ENCODE measurements at places on chromosomes 12 and 14.

DNA sequence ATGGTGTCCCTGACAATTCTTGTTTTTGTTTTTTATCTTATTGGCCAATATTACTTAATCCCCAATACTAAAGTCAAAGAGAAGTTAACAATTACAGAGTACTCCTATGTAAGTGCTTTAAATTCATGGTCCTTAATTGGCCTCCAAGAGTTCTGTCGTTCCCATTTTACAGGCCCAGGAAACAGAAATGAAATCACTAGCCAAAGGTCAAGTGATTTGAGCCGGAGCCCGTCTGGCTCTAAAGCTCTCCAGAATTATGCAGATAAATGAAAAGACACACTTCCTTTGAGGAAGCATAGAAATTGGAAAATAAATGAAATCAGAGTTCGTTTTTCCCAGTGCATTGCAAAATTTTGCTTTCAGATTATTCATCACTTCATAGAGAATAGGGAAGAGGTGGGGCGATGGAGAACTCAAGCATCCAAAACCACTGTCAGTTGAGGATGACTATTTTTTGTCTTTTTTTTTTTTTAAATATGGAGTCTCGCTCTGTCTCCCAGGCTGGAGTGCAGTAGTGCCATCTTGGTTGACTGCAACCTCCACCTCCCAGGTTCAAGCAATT is 78.5 kb downstream of the MAP1LC3B2 start:
- no peak for DNase-seq

GRCh38 chr12:92991134-92991533 is 62.0 kb upstream of the EEA1 start:
- DNase-seq: no peak

GRCh38 chr14:99215277-99215676 is 56.7 kb downstream of the BCL11B start:
- no peak for DNase-seq

DNA sequence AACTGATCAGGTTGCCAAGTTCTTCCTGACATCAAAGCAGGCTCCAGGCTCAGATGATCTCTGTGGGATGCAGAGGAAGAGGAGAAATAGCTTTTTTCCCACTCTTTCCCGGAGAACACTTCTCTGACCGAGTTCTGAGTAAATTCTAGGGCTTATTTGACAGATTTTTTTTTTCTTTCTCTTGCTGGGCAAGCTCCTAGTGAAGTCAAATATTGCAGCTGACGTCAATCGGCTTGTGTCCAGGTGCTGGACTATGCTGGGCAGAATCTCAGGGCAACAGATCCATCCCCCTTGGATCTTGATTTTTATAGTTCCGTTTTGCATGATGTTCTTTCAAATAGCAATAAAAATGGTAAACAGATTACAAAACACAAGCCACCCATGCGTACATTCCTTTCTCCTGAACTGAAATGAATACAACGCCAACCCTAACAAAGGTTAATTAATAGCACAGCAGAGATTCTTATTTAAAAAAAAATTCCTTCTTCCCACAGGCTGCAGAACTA is 182.2 kb downstream of the NOVA1 start:
- no peak for DNase-seq

DNA sequence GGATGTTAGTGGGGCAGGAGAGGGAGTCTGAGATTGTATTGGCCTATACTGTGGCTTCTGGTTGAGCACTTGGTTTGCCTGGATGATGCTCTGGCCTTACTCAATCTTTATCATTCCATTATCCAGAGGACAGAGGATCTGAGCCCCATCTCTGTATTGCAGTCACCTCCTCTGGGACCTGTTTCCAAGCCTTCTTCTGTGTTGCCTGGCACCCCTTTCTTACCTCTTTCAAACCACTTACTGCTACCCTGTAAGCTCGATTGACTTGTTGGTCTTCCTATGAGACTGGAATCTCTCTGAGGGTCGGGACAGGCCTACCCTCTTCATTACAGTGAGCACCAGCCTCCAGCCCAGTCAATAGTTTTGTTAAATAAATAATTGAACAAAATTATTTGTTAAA is 3.0 kb upstream of the FOS start:
- DNase-seq: no peak

DNA sequence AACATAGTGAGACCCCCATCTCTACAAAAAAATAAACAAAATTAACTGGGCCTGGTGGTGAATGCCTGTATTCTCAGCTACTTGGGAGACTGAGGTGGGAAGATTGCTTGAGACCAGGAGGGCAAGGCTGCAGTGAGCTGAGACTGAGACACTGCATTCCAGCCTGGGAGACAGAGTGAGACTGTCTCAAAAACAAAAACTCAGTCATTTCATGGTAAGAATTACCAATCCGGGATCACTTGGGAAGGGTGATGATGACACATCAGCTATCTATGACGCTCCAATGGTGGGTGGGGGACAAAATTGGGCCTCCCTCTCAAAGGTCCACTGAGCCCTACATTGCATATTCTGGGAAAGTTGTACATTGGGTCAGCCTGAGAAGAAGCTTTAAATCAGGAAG is 47.7 kb downstream of the SERPINA3 start:
- no peak for DNase-seq

- no peak for DNase-seq
Observed at GRCh38 chr12:96399120-96399918, 920 bp downstream of the CDK17 start.

DNA sequence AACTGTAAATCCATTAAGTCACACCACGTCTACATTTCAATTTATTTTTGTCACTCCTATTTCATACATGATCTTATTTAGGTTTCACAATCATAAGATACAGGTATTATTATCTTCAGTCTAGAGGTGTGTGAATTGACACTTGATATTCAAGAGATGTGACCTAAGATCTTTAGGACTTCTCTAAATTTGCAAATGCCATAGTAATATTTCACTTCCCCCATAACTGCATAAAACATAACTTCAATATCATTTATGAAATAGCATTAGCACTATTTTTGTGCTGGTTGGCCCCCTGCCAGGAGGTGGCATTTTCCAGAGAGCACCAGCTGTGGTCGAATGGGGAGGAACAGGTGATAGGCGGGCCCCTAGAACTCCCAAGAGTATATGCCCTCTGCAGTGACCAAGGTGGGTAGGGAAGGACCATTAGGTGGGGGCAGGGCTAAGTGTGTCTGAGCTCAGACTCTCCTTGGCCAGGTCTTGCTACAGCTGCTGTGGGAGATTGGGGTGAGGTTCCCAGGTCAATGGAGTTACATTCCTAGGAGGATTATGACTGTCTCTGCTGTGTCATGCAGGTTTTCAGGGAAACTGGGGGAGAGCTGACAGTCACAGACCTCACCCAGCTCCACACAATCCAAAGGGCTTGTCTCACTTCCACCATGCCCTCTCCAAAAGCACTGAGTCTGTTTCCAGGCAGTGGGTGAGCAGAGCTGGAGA is 49.2 kb upstream of the ERGIC2 start:
- peak; percentile 95 for DNase-seq

GRCh38 chr12:12622418-12622817 is 10.7 kb downstream of the CREBL2 start:
- DNase-seq: no peak

DNA sequence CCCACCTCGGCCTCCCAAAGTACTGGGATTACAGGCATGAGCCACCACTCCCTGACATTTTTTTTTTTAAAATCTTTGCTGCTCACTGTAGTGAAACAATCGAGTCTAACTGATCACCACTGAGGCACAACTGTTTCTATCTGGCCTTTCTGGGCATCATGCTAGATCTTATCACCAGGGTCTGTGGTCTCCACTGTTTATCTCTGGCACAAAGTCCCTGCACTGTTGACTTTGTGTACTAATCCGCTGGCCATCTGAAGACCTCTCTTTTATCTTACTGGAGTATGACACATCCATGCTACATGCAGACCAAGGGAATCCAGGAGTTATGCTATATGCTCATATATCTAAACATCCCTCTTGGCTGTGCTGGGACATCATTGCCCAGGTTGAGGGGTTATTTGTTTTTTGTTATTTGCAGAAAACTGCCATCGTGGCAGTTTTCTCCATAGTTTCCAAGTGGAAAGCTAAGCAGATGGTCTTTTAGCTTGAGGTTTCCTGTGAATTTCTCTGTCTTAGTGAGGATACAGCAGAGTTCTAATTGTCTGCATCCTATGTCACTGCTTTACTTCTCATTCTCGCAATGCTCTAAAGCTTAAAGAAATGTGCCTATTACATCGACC is 456.9 kb downstream of the CCER1 start:
- DNase-seq: no peak

- DNase-seq: no peak
Observed at GRCh38 chr12:13373131-13373530, 176.6 kb downstream of the EMP1 start.

DNA sequence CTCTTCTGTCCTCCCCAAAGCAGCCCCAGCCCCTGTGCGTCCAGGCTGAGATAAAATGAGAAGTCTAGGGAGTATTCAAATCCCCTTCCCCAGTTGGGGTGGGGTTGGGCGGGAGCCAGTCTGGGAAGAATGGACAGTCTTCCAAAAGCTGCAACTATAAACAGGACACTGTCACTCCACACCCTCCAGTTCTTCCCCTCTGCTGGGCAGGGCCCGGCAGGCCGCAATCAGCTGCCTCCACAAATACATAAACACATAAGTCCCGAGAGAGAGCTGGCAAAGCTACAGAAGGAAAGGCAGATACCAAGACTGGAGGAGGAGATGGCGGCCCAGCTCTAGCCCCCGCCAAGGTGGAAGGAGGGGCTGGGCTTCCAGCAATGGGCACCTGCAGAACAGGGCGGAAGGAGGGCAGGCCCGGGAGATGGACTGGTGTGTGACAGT is 12.7 kb downstream of the LTBP2 start:
- DNase-seq: no peak

DNA sequence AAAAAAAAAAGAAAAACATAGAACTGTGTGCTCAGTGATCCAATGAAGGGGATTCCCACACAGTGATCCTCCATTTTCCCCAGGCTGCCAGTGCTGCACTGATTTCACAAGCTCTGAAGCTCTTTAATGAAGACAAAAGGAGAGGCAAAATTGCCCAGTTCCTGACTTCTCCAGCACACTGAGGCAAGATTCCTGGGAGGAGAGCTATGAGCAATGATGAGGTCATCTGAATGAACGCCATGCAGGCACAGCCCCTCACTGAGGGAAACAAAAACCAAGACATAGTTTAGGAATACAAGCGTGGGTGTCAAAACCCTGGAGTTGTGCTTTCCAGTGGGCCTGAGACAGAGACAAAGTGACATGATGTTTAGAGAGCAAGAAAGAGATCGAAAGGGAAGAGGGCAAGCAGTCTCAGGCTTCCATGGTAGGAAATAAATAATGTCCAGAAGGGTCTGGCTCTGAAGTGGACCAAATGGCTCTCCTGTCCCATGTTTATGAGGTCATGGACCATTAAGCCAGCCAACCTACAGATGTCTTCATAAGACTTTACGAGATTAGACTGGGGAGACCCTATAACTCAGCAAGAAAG is 40.9 kb upstream of the SMUG1 start:
- DNase-seq: no peak

DNA sequence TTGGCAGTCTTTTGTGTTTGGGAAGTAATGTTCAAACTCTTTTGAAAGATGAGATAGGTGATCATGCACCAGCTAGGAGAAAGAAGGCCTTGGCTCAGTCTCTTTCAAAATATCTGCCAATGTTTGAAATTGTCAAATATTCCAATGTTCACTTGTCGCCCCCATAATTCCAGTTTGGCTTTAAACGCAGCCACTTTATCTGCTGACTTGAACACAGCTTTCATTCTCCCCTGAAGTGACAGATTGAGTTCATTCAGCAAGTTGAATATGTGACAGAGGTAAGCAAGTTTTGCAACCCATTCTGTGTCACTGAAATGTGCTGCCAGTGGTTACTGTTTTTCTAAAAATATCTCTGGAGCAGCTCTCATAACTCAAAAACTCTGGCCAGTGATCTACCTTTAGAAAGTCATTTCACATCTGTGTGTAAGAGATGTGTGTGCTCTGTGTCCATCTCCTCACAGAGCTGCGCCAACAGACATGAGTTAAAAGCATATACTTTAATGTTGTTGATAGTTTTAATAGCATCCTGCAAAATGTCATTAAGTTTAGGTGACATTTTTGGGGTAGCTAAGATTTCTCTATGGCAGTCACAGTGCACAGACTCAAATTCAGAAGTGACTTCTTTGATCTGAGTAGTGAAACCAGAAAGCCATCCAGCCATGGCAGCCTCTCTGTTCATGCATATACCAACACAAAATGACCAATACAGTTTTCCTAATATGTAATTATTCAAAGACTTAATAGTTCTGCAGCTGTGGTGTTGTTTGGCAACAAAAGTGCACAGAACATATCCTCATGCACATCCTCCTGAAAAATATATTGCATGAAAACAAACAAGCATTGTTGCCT is 614.3 kb upstream of the MIS18BP1 start:
- no peak for DNase-seq

GRCh38 chr14:68518761-68519670 is 273.9 kb downstream of the ZFP36L1 start:
- no peak for DNase-seq

- DNase-seq: no peak
Observed at GRCh38 chr12:121330692-121331091, 21.5 kb downstream of the ANAPC5 start.
